ENCODE measurements at places on chromosomes 7 and 10. TPM values are rescaled to one million over a fixed set of nuclear protein-coding genes. Genes with fewer than 3 reads are reported as not detected.

Gene FAM221A
- total RNA-seq = 2.4 TPM

Gene C10orf53
- not detected for total RNA-seq

Gene CYP2C19
- not detected for total RNA-seq

Gene PNLIPRP2
- total RNA-seq = not detected

Gene IPMK
- 6.9 TPM for total RNA-seq

Gene RBM20
- 0.11 TPM for total RNA-seq

Gene SLC13A1
- not detected for total RNA-seq

Gene ADRA2A
- not detected for total RNA-seq

Gene CUL2
- 24.7 TPM for total RNA-seq

Gene CALHM3
- 13.1 TPM for total RNA-seq

Gene POM121
- 36.6 TPM for total RNA-seq

Gene JCAD
- total RNA-seq = 30.5 TPM

Gene OR2A42
- total RNA-seq = not detected

Gene ANKRD61
- not detected for total RNA-seq

Gene ACTL6B
- total RNA-seq = not detected

Gene SPDYE2B
- total RNA-seq = not detected

Gene NKX1-2
- 2.9 TPM for total RNA-seq

Gene IFIT2
- 3.6 TPM for total RNA-seq
